GM13977 (cell line): ENCODE measurements at places on chromosomes 11 and 22.

GRCh38 chr11:20026629-20027555, 133.4 kb downstream of the DBX1 start:
- DNase-seq, result no peak

GRCh38 chr11:118705791-118706545, 26.5 kb upstream of the TREH start:
- no peak for DNase-seq

DNA sequence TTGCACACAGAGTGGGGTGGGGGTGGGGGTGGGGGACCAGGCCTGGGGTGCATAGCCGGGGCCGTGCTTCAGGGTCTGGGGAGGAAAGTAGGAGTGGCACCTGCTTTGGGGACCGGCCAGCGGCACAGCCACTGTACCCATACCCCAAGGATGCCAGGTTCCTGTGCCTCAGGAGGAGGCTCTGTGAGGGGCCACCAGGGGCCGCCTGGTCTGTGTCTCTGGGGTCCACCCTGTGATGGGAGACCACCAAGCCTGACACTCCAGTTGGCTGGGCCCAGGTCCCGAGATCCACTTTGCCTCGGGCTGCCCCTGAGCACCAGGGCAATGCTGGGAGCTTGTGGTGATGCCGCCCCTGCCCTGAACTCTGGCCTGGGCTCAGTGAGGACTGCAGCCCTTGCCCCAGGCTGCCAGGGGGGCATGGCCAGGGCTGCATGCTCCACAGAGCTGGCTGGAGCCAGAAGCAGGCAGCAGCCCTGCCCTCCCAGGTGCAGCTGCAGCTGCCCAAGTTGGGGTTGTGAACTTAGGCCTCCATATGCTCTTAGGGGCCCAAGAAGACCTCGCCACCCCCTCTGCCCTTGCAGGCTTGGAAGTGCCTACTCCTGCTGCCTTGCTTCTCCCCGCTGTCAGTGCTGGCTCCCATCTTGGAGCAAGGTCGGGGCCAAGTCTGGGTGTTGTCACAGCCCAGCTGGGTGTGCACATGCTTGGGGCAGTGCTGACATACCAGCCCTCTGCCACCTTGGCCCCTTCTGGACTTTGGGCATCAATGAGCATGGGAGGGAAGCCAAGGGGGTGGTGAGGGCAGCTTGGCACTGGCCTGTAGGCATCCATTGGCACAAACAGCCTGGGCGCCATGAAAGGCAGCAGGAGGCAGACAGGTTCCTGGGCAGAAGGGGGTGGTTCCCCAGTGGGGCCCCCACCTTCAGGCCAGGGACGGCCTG, 123.3 kb upstream of the THY1 start:
- DNase-seq, result no peak

- no peak for DNase-seq
Measured at GRCh38 chr22:46135611-46136485, 14.5 kb upstream of the PPARA start.

DNA sequence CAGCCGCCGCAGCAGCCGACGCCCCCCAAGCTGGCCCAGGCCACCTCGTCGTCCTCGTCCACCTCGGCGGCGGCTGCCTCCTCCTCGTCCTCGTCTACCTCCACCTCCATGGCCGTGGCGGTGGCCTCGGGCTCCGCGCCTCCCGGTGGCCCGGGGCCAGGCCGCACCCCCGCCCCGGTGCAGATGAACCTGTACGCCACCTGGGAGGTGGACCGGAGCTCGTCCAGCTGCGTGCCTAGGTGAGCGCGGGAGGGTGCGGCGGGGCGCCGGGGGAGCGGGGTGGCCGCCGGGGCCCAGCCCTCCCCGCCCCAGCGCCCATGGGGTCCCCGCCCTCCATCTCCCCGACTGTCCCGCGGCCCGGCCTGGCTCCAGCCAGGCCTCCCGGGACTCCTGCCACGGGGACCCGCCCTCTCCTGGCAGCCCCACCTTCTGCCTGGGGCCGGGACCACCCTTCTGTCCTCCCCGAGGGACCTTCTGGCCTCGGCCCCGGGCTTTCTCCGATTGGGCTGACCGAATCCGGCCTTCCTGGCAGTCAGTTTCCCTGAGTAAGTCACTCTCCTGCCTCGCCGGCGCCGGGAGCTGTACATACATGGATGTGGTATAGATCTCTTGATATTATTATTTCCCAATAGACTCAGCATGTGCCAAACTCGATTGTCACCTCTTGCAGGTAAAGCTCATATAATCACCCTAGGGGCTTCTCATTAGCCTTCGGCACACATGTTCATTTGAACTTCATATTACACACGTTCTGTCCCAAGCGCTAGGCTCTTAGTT, 720 bp downstream of the PACS1 start:
- peak; percentile 62 for DNase-seq

DNA sequence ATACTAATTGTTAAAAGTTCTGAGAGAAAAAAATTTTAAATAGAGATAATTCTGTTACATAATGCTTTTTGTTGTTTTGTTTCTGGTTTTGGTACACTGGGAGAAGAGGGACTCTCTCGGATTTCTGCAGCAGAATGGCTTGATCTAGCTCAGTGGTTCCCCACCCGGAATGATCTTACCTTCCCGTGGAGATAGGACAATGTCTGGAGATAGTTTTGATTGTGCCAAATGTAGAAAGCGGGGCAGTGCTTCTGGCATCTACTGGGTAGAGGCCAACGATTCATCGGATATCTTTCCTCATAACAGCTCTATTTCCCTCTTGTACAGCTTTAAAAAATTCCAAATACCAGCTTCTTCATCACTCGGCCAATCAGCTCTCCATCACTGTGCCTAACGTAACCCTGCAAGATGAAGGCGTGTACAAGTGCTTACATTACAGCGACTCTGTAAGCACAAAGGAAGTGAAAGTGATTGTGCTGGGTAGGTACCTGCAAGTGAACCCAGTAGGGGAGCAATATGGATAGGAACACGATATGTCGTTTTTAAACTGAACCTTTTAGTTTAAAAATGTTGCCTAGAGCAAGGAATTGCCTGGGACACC, 13.2 kb downstream of the CRTAM start:
- DNase-seq, result peak; percentile 21

DNA sequence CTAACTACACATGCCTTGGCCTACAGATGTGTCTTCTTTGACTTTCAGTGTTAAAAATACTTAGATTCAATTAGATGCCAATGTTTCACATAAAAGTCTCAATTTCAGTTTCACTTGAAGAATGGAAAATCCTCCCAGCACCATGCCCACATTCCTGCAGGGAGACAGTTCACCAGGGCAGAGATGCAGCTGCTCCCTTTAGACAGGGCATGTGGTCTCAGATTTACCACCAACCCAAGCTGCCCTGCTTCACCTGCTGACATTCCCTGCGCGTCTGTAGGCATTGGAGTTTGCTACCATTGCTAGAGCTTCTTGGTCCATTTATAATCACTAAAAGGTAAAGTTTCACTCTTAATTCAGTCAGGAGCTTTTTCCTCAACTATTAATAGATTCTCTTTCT, 113.9 kb downstream of the ARFGAP2 start:
- DNase-seq, result no peak

DNA sequence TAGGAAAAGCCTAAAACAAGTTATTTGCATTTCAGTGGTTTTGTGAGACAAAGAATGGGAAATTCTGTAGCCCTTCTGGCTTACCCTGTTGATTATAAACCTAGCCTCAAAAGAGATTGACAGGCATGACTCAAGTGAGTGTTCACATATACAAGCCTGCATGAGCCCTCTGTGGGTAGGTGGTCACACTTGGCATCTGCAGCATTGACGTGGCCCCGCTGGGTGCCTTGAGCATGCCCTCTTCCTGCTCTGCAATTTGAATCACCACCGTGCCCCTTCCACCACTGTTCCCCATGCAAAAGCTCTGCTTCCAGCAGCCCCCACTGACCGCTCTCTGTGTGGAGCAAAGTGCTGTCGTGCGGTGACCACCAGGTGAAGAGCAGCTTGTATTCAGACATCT, 21.0 kb upstream of the ADSL start:
- DNase-seq, result peak; percentile 61

DNA sequence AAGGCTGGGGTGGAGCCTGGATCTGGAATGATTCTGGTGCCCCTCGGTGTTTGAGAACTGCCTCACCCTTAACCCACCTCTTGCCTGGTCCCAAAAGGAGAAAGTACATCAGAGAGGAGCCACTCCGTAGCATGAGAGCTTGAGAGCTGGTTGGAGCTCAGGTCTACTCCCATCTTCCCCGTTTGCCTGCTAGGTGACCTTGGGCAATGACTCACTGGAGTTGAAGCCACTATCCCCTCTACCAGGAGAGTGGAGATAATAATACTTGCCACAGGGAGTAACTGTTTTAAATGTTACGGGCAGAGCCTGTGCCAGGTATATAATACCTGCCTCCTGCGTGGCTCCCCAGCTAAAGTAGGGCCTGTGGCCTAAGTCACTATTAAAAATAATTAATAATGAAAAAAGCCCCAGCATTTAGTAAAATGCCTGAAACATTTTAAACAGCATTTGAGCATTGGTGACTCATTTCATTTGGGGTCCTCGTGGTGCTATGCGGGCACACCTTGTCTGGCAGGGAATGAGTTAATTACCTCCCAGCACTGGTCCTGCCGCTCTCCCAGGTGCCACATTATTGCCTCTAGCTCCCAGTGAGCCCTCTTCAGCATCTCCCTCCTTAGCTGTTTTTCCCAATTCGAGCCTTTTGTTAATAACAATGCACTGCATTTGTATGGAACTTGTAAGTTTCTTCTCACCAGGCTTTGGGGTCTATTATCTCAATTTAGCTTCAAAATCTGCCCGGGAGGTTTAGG, 22.5 kb downstream of the CYTH4 start:
- DNase-seq, result no peak

DNA sequence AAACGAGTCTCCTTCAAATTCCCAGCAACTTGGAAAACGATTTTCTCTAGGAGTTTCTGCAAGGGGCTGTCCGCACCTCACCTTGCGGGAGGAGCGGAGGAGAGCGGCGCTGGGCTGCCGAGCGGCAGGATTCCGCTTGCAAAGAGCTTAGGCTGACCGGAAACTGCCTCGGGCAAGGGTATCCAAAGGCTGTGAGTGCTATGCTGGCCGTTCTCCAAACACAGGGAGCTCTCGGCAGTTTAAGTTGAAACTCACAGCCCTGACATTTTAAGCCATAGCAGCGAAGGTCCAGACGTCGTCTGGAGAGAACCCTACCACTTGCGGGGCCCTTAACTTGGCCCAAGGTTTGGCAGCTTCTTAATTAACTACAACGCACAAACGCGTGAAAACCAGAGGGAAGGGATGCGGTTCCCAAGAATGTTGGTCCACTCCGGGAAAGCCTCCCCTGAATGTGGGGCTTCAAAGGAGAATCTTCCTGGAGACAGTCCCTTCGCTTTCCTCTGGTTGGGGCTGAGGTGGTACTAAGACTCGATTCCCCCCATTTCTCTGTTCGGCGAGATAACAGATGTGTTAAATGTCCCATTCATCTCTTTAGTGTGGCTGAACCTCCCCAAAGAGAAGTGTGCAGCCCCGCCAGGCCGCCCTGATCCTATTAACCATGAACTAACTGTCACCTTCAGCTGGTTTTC, 1.1 kb upstream of the DBX1 start:
- DNase-seq, result peak; percentile 20

- peak; percentile 61 for DNase-seq
Measured at GRCh38 chr11:62444236-62444833, 25.5 kb downstream of the SCGB1A1 start.

- DNase-seq, result no peak
Measured at GRCh38 chr22:41380993-41381328, 781 bp upstream of the TEF start.

- no peak for DNase-seq
Measured at GRCh38 chr11:70031631-70032469, 46.3 kb upstream of the ANO1 start.

- DNase-seq, result peak; percentile 60
Measured at GRCh38 chr22:26169315-26170111, at the start of gene SEZ6L. Gene SEZ6L, plus strand, starts transcription at chr22:26169462. Its CDS starts 208 bp downstream, at chr22:26169670.

DNA sequence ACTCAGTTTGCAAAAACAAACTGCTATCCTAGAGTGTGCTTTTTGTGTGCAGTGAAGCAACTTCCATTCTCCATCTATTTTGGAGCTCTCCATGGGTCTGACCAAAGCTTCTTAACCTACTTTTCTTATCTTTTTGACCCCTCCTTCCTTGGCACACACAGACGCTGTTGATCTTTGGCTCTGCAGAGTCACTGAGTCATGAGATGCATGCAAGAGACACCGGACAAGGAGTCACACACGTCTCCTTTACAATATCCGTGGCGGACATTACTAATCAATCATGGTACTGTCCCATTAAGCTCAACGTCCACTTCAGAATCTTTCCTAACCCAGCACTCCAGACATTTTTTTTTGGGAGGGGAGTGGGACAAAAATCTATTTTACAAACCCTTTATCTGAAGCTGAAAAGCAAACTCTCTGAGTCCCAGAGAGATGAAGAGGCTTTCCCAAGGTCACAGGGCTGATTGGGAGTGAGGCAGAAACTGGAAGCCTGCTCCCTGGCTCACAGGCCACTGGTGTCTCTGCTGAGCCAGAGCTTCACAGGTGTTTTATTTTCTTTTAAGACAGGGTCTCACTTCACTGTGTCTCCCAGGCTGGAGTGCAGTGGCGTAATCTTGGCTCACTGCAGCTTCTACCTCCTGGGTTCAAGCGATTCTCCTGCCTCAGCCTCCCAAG, 165.8 kb upstream of the SYT13 start:
- DNase-seq, result no peak

GRCh38 chr11:27421819-27422494, 50.6 kb downstream of the LGR4 start:
- no peak for DNase-seq

GRCh38 chr11:128963744-128964325, 21.2 kb upstream of the TP53AIP1 start:
- DNase-seq, result no peak

GRCh38 chr22:49713003-49713402, 114.7 kb downstream of the BRD1 start:
- DNase-seq, result no peak

DNA sequence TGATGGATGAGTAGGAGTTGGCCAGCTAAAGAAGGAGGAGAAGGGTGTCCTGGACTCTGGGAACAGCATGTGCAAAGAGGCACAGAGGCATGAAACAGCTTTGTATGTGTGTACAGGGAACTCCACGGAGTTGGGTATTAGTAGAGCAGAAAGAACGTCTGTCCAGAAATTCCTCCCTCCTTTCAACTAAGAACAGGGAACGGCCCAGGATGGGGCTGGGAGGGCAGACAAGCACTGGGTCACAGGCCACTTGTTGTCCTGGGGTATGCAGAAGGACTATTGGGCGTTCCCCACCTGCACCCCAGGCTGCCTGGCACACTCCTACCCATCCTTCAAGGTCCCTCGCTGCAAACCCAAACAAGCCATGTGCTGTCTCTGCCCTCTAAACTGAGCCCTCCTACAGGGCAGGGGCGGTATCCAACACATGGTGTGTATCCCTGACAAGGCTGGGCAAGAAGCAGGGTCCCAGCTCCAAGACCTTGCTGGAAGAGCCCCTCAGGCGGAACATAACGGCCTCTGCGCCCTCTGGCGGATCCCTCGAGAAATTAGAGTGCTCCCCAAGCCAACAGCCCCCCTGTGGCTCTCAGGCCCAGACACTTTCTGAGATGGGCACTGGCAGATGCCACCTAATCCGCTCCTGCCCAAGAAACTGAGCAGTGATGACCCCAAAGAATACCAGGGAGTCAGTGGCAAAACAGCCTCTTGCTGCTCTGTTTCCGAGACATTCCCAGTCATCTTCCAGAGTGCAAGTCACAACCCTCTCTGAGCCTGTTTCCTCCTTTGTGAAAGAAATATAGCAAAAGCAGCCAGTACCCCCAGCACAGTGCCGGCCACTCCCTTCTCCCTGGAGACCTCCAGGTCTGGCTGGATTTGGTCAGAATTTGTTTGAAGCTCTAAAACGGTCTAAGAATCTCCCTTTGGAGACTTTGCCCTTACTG, 1.6 kb upstream of the ELFN2 start:
- DNase-seq, result peak; percentile 85

GRCh38 chr22:17717708-17718107, 56.6 kb downstream of the BID start:
- DNase-seq, result no peak
